ENCODE measurements at places on chromosomes 11 and 22.

DNA sequence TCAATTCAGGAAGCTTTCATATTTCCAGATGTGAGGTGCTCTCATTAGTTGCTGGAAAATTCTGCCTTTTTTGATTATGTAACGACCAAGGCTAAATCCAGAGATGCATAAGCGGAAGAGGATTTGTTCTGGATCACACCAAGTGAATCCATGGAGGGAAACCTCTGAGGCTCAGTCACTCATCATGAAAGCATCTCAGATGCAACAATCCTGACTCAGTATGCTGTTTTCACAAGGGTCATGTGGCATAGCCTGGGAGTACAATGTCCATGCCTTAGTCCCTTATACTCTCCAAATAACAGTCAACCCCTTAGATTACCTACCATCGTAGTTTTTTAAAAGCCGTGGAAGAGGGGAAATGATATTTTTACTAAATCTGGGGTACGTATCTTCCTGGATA lies 445.6 kb downstream of the NTM start:
- no peak for DNase-seq

DNA sequence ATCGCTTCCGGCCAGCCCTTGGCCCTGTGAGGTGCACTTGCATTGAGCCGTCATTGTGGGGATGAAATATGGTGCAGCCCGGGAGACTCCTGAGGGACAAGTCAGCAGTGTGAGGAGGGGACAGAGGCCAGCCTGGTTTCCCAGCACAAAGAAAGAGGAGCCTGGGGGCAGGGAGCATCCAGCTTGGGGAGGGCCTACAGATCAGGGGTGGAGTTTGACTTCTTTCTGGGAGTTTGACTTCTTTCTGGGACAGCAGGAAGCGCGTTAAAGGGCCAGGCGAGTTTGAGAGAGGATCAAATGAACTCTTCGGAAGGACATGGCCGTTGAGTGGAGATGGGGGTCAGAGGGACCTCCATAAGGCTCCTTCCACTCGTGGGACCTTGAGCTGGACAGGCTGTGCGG lies 91.9 kb downstream of the LRRC32 start:
- DNase-seq = no peak

GRCh38 chr11:10233581-10233980 lies 60.4 kb downstream of the SBF2 start:
- no peak for DNase-seq

DNA sequence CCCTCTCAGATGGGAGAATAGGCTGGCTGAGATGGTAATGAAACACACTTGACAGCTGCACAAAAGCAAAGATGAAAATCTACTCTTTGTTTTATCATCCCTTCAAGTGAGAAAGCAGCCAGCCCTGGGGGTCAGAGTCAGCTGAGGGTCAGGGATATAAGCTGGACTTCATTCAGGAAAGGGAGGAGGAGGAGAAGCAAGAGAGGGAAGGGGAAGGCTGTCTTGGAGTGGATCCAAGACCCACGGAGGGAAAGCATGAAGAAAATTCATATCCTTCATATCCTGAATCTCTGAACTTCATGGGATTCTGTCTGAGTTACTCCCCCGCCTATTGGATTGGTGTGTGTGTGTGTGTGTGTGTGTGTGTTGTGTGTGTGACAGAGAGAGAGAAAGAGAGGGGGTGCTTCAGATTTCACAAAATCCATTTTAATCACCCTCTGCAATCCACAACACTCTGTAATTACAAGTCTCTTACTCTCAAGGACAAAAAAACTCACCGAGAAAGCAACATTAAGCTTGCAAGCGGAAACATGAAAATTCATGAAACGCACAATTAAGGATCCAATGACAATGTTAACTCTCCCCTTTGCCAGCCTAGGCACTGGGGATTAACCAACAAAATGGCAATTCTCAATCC lies 327.7 kb downstream of the TENM4 start:
- peak; percentile 55 for DNase-seq

DNA sequence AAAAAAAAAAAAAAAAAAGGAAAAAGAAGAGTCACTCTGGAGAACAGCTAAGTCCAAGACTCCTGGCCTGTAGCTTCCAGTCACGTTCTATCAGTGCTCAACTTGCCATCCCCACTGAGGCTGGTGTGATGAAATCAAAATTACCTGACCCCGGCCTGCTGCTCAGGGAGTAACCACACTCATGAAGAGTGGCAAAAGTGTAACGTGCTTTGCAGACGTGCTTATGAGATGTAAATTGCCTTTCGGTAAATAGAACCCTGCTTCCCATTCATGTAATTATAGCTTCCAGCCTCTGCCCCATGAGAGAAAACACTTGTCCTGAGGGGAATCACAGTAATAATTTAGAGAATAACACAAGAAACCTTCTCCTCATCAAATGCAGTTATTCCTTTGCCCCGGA lies 28.2 kb upstream of the CHKA start:
- no peak for DNase-seq

GRCh38 chr22:49310354-49310753 lies 517.3 kb downstream of the BRD1 start:
- no peak for DNase-seq
